Lung (tissue), 17 donors: ENCODE measurements at places on chromosomes 1 and 21.

- no peak for DNase-seq
These were observed 28.5 kb downstream of the IL12RB2 start for GRCh38 chr1:67336157-67336556.

DNA sequence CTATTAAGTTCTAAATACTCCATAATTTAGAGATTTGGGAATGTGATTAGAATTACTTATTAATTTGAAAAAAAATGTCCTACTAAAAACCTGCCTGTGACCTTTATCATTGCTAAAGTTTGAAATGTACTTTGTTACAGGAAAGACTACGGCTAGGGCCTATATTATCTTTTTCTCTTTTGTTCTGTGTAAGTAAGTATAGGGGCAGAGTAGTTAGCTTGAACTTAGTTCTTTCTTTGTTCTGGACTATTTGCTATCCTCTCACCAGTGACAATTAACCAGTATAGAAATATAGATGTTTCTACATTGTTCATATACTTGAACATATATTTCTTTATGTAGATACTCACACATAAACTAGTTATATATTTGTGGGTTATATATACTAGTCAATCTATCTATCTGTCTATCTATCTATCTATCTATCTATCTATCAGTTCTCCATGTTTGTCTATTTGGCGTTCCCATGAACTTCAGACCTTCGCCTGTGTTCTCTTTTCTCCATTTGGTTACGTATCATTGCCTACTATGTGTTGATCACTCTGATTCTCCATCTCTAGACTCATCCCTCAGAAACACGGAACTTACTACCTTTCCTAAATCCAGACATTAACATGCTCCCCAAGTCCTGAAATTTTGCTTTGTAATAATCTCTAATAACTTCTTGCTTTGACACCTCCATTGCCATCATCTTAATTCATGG is 3.3 kb downstream of the PTPRC start:
- no peak for DNase-seq

- DNase-seq, result no peak
These were observed 2.8 kb upstream of the MIXL1 start for GRCh38 chr1:226220473-226221189.

DNA sequence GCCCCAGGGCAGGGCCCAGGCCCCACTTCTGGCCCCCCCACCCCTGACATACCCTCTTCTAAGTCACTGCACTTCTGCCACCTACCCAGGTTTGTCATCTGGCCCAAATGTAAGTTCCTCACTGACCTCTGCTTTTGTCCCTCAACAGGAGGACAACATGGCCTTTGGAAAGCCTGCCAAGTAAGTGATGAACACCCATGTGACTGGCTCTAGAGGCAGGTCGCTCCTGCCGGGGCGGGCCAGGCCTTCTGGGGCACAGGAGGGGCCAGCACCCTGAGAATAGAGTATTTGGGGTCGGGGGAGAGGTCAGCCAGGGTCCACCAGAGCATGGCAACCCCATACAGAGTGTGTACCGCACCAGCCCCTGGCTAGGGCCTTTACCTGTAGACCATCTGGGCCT is 9.9 kb upstream of the SYTL1 start:
- DNase-seq, result no peak

GRCh38 chr1:77655431-77655974 is 27.0 kb downstream of the ZZZ3 start:
- no peak for DNase-seq

DNA sequence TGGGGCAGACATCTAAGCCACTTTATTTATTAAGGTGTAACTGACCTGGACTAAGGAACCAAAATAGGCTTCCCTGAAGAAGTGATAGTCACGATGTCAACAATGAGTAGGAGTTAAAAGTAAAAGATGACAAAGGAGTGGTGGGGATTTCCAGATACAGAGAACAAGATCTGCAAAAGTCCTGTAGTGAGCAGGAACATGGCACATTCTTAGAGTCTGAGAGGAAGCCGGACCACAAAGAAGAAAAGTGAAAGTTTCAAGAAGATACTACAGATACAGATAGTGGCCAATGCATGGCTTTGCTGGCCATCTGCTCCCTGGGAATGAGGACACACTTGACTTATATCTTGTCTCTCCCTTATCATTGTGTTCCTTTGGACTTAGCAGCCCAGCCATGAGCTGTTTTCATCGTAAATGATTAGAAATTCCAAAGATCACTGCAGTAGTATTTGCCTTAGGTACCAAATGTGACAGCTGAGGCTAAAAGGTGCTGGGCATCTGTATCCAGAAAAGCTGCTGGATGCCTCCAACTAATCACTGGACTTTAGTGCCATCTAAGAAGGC is 302.4 kb upstream of the NR5A2 start:
- no peak for DNase-seq

DNA sequence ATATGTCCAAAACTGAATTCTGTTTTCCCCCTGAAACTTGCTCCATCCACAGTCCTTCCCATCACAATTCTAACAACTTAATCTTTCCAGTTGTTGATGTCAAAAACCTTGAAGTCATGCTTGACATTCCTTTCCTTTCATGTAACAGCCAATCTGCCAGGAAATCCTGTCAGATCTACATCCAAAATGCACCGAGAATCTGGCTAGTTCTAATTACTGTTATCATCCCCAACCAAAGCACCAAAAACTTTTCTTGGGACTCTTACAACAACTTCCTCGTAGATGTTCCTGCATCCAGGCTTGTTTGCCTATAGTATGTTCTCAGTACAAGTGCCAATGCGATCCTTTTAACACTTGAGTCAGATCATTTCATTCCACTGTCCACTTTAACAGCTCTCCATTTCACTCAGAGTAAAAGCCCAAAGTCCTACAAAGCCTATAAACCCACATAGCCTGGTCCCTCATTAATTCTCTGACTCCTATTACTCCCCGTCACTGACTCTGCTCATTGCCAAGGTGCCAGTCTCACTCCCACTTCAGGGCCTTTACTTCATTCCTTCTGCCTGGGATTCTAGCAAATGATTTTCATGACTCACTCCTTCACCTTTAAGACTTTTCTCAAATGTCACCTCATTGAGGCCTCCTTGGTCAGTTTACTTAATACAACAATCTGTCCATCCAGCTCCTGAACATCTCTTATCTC is 493.2 kb upstream of the NFIA start:
- DNase-seq, result no peak

- no peak for DNase-seq
These were observed 85.9 kb downstream of the TNFSF18 start for GRCh38 chr1:172964864-172965263.

DNA sequence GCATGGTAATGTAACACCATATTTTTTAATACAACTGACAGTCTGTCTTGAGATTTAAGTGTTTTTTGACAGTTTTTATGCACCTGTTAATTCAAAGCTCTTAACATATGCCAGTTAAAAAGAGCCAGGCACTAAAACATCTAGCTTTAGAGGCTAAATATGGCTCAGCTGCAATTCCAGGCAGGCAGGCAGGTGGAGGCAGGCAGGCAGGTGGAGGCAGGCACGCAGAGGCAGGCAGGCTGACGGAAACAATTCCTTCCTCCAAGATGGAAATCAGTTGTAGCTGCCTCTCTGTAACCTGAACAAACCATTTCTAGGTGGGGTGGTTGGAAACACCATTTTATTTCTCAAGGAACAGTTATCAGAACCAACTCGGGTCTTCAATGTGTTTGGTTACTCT is 51.2 kb downstream of the GORAB start:
- no peak for DNase-seq

DNA sequence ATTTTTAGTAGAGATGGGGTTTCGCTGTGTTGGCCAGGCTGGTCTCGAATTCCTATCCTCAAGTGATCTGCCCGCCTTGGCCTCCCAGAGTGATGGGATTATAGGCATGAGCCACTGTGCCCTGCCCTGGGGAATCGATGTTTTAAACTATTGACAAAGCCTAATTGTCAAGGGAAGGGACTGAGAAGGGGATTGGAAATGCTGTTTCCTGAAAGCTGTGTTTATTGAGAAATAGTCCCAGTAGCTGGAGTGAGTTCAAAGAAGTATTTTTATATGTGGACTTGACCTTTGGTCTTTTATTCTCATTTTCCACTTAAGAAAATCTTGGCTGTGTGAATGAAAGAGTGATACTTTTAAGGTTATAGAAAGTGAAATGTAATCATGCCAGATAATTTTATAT is 47.5 kb downstream of the KIF1B start:
- DNase-seq, result no peak

DNA sequence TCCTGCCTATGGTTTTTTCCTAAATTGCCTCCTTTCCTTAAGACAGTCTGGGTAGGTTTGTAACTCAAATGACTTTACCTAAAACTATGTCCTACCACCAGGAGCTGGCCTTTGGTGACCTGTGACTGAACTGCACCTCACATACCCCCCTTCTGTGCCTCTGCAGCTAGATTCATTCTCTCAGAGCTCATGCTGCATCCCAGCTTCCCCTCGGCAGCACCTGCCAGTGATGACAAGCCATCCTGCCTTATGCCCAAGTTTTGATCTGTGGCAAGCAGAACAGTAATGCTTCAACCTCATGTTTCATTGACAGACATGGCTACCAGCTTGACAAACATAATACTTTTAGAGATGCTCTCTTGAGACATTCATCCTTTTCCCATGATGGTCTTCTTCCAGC is 141.9 kb downstream of the TSEN15 start:
- no peak for DNase-seq

DNA sequence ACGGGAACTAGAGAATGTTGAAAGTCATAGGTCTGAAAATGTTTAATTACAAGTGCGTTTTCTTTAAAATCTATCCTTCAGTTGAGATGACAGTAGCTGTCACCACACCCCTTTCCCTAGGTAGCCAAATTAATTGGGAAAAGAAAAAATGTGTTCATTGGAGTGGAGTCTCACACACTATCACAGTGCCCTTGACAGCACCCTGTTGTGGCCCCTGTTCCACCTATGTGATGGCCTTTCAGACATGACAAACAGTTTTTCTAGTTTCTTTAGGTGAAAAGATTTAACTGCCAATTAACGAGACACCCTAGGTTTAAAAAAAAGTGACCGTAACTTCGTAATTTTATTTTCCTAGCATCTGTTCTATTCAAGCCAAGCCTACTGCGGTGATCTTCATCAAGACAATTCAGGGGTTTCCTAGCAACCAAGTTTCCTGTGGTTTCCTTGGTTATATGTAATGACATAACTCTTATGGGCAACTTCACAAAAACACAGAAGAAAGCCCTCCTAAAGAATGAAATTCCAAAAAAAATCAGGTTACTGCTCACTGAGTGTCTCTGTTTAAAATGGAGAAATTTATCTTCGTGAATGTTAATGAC is 298.3 kb downstream of the PDE4B start:
- DNase-seq, result no peak

- DNase-seq, result no peak
These were observed 143.0 kb downstream of the DNM3 start for GRCh38 chr1:171984262-171984661.

GRCh38 chr1:66728021-66728420 is 24.2 kb upstream of the DYNLT5 start:
- DNase-seq, result no peak

DNA sequence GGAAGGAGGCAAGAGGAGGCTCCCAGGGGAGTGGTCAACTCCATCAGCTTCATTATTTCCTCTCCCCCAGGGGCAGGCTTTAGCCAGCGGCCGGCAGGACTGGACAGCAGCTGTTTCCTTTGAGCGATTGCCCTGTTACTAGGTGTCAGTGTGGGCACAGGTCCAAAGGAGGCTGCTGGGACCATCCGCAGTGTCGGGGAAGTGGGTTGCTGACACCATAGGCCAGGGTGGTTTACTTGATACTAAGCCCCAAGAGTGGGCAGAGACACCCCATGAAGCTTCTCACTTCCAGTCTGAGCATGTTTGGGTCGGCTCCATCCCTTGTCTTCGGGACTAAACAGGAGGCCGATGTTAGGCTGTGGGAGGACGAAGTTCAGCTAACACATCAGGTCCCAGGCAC is 63.6 kb downstream of the KAZN start:
- peak; percentile 75 for DNase-seq

DNA sequence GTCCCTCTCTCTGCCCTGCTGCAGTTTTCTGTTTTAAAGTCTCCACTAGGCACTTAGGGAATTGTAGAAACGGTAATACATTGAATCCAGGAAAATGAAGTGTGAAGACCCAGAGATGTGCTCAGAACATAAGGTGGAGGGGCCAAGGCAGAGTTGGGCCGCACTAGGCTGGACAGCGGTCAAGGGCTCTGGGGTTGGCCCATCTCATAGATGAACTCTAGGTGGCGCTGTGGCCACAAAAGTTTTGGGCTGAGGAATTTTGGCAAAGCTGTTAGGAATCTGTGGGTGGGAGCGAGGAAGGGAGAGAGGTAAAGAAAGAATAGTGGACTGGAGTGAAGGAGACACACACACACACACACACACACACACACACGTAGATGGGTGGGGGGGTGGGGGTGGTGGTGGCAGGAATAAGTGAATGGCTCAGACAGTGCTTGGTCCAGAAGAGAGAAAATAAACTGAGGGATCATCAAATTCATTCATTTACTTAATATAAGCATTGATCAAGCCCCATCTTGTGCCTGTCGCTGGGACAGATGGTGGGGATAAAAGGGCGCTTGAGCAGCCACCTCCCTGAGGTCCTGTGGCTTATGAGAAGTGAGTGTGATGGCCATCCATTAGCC is 258.5 kb downstream of the TRABD2B start:
- DNase-seq, result peak; percentile 82

- DNase-seq, result peak; percentile 73
These were observed 24.4 kb upstream of the TMEM54 start for GRCh38 chr1:32925403-32926162.

GRCh38 chr1:186511761-186512637 is 51.1 kb upstream of the PDC start:
- DNase-seq, result peak; percentile 17

- DNase-seq, result no peak
These were observed 124.2 kb upstream of the IFFO2 start for GRCh38 chr1:19080721-19081120.

DNA sequence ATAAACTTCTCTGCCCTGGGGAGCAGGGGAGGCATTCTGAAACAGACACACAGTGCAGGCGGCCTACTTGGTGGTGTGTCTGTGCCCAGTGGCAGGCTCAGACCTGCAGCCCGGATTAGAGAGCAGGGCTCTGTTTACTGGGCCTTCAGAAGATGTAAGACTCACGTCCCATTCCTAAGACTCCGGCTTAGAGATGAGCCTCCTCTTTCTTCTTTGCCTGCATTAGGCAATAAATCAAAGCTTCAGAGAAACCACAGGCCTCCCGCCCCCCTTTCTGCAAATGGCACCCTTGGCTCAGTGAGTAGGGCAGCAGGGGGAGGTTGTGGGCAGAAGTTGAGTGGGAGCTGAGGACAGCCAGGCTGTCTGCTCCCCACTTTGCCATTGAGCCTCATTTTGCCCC is 35.8 kb downstream of the LGR6 start:
- no peak for DNase-seq

GRCh38 chr1:206658264-206658980 is 23.1 kb downstream of the DYRK3 start:
- no peak for DNase-seq

DNA sequence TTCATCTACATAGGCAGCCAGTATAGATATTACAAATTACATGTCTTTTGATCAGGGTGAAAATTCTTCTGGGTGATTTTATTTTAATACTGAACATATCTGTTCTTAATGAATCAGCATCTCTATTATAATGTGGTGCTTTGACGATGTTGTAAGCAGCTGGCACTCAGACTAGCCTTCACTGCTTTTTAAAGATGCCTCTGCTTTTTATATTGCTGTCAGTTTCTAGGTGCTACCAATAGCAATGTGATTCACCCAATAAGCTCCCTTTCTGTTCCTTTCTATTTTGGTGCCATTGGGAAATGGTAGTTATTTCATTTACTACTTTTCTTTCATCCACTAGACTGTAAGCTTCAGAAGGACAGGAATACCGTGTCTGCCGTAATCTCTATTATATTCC is 11.1 kb upstream of the ANGPTL1 start:
- DNase-seq, result no peak

GRCh38 chr1:29719253-29719652 is 482.9 kb downstream of the PTPRU start:
- no peak for DNase-seq

- DNase-seq, result no peak
These were observed 156.5 kb downstream of the EIF4G3 start for GRCh38 chr1:21020151-21020550.
